ENCODE measurements at places on chromosomes 5 and 9.

GRCh38 chr9:21477466-21477865, 4.6 kb downstream of the IFNE start:
- no peak for DNase-seq

DNA sequence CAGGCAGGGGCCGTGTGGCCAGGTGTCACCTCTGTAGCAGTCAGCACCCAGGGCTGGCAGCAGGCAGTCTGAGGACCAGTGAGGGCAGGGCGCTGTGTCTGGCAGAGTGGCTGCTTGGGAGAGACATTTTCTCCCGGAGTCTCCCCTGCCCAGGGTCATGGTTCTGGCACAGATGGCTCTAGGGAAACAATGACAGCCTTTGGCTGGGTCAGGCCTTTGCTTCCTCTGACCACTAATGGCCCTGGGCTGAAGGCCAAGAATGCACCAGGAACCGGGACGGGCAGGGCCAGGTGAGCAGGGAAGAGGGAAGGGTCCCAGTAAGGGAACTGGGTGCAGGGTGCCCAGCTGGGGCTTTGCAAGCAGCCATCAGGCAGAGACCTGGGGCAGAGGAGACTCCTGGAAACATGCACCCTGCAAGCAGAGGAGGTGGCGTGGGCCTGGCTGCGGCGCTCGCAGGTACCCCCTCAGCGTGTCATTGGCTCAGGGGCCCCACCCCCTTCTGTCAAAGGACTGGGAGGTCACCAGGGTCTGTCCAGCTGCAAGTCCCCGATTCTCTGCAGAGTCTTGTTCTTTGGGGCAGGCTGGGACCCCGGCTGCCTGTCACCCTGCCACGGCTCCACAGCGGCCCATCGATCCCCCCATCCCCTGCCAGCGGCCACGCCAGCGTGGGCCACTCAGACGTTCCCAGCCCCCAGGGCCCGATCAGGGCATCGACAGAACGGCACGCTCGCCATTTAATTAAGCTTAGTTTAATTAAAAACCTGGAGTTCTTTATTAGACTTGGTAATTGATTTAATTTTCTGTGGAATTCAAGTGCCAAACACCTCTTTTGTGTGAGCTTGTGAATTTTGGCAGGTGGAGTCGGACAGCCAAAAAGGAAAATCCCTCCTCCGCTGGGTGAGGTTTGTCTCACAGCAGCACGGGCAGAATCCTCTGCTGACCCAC, 18.9 kb upstream of the TMEM250 start:
- no peak for DNase-seq

GRCh38 chr9:111794835-111795556, at the start of gene SHOC1:
TSS of gene SHOC1 (minus strand) at chr9:111794937. CDS start at chr9:111791418, 3,519 bp downstream.
- DNase-seq: no peak

DNA sequence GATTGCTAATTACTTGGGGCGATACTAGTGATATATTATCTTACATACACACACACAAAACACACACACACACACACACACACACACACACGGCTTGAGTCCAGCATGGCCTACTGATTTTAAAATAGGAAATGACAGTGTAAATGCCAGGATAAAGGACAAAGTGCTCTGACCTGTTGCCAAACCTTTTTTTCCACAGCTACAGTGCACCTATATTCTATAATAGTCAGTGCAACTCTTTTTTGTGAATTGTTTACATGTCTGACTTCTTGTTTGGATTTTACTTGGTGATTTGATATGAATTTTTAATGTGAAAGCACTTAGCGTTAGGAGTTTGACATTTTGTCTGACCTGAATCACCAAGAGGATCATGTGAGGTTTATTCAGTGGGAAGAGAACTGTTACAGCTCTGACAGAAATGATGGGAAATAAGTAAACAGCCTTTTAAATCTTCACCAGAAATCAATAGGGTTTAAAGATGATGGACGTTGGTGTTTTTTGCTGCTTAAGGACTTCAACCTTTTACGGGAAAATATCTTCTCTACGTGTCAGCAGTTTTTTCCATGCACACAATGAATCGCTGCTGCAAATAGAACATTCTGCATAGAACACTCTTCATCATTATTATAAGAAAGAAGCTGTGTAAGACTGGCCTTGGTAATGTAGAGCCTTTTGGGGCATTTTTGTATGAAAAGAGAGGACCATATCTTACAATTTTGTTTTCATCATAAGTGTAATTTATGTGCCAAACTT, 218.5 kb downstream of the RANBP17 start:
- DNase-seq: no peak

GRCh38 chr9:103168254-103168653, 173.1 kb downstream of the CYLC2 start:
- DNase-seq: no peak

GRCh38 chr5:82278711-82279370, 687 bp upstream of the RPS23 start:
- no peak for DNase-seq

GRCh38 chr5:180868960-180869359, 7.9 kb upstream of the ZFP62 start:
- DNase-seq: peak; percentile 20

DNA sequence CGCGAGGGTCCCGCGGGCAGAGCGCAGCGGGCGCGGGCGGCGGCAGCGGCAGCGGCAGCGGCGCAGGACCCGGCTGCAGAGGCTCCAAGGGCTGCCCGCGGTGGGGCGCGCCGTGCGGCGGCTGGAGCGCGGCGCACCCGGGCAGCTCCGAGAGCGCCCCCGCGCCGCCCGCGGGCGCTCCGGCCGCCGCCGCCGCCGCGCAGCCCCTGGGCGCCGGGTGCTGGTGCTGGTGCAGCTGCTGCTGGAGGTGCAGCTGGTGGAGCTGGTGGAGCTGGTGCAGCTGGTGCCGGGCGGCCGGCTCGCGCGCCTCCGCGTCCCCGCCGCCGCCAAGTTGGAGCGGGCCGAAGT, 644 bp downstream of the IER5L start:
- DNase-seq: no peak

- DNase-seq: no peak
Measured at GRCh38 chr5:174083056-174083827, 37.7 kb downstream of the NSG2 start.

- no peak for DNase-seq
Measured at GRCh38 chr5:9500625-9501024, 45.2 kb downstream of the SEMA5A start.

DNA sequence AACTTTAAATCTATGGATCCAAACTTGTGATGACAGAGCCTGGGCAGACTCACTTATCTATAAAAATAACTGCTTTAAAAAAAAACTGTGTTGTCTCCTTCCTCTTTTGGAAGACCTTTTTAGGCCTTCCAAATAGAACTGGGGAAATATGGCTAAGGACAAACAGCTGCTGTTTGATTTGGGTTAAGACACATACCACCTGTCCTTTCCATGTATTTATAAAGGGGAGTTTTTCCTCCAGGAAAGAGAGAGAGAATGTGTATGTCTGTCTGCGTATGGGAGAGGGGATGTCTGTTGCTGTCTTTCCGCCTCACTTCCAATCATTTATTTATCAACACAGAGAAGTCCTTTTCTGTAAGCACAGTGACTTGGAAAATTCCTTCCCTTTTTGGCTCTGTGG, 2.8 kb downstream of the ARHGEF37 start:
- no peak for DNase-seq

- DNase-seq: no peak
Measured at GRCh38 chr5:176530983-176531901, 6.0 kb downstream of the RNF44 start.

DNA sequence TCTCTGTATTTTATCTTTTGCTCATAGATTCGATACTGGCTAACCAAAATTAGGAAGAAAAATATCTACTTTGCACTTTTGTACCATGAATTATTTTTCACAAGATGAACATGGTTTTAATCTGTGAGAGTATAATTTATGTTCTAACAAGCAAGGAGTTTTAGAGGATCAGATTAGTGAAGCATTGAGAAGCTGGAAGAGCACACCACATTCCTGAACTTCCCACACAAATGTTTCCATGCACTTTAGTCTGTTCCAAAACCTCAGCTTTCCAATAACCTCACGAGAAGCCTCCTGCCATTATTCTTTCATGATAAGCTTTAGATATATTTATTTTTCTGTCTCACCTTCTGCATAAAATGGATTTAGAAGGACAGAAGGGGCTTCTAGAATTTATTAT, 98.7 kb upstream of the MPDZ start:
- DNase-seq: no peak

DNA sequence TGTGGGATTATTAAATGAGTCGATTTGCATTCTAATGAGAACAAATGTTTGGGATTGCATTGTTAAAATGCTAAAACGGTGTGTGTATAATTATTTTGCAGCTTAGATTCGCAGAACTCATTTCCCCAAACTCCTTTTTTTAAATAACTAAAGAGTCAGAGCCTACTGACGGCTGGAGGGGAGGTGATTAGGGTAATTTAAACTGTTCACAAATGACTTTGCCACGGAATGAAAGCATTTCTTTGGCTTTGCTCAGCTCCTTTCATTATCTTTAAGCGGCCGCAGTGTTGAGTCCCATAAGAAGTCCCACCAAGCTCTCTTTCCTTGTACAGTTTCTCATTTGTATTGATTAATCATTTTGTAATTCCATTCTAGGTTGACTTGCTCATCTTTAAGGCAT, 1632.8 kb downstream of the MAT2B start:
- DNase-seq: no peak

DNA sequence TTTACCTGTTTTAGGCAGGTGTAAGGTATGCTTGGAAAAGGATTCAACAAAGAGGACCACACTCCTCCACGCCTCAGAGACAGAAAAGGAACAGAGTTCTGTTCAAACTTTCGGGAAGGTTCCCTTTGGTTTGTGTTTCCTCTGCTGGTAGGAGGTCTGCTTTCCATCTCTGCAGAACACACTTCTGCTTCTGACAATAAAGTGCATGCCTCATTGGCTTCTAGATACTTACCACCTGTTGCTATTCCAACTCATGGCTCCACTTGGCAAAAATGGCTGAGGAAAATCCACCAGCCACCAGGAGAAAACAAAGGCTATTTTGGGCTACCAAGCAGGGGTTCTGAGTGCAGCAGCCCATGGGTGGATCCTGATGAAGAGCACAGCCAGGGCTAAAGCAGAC, 112.7 kb downstream of the NRG2 start:
- DNase-seq: no peak

- no peak for DNase-seq
Measured at GRCh38 chr9:107316795-107317661, 33.9 kb downstream of the RAD23B start.

- no peak for DNase-seq
Measured at GRCh38 chr5:74337984-74338310, 302.6 kb downstream of the ENC1 start.

- DNase-seq: no peak
Measured at GRCh38 chr9:135339378-135339973, 140.1 kb upstream of the PPP1R26 start.

DNA sequence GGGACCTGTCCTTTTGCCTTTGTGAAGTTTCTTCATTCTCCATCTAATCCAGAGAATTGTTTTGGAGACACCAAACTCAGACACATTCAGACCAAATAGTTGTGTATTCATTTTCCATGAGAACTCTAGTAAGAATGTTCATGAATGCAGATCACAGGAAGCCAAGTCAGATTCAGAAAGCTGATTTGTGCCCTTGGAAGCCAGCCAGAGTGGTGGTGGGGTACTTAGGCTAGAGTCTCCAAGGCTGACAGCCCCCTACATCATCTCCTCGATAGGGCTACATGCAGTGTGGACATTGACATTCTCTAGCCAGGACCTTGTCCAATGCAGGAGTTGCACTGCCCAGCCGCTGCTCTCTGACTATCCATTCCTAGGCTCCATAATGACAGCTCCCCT, 137.6 kb downstream of the UGCG start:
- DNase-seq: no peak

- DNase-seq: no peak
Measured at GRCh38 chr5:60148366-60148765, 254.8 kb upstream of the PDE4D start.

- no peak for DNase-seq
Measured at GRCh38 chr9:80873861-80874260, 815.5 kb downstream of the TLE1 start.

DNA sequence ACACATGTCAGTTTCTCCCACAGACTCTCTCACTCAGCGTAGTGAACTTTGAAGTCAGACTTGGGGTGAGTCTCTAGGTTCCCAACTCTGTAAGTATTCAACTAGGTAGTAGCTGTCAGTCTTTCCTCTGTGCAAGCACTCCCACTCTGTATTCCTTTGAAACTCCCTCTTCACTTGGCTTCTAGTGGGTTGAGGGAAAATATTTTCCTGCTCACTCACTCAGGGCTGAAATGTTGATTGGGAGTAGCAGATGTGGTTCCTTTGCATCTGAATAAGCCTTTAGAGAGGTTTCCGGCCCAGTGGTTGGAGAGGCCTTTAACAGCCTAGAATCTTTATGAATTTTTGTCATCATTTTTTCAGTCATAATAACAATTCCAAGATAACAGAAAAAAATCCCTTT, 18.1 kb upstream of the ARRDC3 start:
- no peak for DNase-seq

DNA sequence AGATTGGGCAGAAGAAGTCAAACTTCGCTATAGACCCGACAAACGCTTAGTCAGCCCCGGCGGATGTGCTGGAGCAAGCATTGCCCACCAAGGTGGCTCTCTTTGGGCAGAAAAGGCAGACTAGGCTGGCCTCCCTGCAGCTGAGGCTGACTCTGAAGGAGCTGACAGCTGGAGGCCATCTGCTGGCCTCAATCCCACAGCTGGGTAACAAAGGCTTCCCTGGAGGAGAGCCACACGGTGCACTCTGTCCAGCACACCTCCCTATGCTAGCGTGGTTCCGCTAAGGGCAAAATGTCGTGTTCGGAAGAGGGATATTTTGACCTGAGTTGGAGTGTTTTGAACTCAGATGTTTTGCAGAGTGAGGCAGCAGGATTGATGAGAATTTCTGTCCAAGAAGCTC, 103.5 kb upstream of the PTCH1 start:
- DNase-seq: no peak

- DNase-seq: no peak
Measured at GRCh38 chr5:136228136-136228757, 35.3 kb upstream of the SMIM32 start.

All from GM12891 (cell line).